ENCODE measurements at places on chromosomes 11 and 22.

DNA sequence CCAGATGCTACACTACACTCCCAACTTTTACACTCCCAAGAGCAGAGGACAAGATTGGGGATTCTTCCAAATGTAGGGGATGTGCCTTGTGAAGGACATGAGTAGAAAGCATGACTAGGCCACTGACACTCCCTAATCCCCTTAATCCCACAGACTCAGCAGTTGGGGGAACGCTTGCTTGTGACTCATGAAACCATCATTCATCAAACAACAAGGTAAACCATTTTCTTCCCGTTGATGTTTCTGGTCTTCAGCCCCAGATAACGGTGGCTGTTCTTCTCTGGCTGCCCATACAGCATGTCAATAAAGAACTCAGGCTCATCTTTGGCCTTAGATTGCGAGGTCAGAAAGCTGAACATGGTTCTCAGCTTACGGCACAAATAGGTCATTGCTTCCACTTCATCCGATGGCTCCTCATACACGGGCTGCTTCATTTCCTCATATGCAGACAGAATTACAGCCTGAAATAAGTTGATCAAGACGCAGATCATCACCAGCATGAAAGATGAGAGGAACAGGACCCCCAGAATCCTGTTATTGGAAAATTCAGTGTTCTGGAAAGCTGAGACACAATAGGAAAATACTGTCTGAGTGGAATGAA, 6.4 kb upstream of the CDPF1 start:
- DNase-seq = no peak

DNA sequence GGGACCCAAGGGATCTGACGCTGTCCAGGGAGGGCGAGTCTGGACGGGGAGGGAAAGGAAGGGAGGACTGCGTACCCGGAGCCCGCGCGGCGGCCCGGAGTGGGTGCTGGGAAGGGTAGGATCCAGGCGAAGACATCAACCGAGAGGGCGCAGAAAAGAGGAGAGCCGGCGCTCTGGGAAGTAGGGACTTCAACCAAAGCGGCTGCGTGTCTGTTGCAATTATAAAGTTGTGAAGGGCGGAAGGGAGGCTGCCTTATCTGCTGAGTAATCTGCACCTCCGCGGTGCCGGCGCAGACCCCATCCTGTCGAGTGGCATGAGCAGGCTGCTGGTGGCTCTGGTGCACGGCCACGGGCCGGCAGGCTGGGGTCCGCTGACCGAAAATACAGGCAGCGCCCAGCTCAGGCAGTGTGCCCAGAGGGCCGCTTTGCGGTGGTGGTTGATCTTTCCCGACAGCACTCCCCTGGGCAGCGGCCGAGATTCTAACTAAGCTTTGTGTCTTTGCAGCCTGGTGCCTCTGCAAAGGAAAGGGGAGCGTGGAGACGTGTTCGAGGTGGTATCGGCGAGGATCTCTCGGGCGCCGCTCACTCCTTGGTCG, 978 bp downstream of the C11orf87 start:
- DNase-seq = no peak

DNA sequence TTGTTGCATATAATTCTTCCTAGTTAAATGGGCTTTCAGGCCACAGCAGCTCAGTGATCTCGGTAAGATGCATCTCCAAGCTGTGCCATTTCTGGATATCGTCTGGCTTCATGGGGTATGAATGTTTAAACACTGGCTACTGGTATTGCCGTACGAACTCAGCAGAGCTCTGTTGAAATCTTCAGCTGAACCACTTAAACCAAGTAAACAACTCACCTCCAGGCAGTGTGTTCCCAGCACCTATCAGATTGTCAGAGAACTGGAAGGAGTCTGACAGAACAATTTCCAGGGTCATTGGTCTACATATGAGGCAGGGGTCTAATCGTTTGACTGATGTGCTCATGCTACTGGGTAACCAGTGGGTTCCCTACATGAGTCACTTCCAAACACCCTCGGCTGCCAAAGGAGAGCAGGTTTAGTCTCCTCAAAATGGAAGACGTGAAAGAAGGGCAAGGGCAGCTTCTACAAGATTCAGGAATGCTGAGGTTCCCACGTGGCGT, 93.2 kb upstream of the BMAL1 start:
- DNase-seq = no peak

GRCh38 chr11:91394073-91394726, 830.4 kb upstream of the FAT3 start:
- DNase-seq = no peak

DNA sequence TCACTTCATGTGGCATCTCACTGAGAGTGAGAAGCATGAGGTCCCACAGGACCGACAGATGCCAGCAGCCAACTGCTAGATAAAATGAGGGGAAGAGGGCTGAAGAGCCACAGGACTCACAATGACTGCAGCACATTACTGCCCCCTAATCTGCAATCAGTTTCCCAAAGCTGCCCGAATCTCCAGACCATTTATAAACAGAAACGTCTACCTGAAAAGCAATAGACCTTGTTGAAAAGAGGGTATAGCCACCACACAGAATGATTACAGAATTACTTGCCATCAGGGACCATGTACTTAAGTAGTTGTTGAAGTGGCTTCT, 12.4 kb upstream of the TEF start:
- DNase-seq = no peak

- DNase-seq = no peak
These were observed 404.6 kb downstream of the TBC1D22A start for GRCh38 chr22:47167056-47167455.

DNA sequence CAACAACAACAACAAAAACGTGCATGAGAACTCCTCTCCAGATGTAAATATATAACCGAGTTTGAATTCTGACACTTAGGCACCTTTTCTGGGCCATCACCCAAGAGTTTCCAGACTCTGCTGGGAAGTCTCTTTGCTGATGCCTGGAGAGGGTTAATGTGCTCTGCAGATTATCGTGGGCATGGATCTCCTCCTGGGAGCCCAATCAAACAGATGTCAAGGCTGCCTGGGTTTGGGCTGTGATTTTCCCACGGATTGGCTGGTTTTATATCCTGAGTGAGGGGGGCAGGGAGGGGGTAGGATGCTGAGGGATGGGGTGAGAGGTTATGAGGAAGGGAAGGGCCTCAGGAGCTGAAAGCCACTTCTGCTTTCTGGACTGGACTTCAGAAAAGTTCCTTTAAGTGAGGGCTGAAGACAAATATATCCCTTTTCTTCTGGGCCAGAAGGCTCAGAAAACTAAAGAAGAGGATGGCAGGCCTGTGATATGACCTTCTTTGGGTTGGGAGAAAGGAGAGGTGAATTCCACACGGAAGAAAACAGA, 4.2 kb downstream of the ELF5 start:
- DNase-seq = no peak

- peak; percentile 97 for DNase-seq
These were observed 781 bp upstream of the TEF start for GRCh38 chr22:41380993-41381328.

DNA sequence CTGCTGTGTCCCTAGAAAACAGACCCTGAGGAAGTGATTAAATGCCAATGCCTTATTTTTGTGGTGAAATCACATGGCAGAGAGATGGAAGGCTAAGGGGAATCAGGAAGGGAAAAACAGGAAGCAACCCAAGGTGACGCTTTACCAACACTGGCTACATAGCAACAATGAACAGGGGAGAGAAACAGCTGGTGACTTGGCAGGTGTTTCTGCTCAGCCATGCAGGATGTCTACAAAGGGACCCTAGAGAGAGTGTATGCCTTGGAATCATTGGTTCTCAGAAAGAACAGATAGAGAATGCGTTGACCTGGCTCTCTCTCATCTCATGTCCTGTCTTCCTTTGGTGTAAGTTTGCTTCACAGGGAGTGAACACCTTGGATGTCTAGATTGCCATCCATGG, 911.9 kb downstream of the OPCML start:
- no peak for DNase-seq

DNA sequence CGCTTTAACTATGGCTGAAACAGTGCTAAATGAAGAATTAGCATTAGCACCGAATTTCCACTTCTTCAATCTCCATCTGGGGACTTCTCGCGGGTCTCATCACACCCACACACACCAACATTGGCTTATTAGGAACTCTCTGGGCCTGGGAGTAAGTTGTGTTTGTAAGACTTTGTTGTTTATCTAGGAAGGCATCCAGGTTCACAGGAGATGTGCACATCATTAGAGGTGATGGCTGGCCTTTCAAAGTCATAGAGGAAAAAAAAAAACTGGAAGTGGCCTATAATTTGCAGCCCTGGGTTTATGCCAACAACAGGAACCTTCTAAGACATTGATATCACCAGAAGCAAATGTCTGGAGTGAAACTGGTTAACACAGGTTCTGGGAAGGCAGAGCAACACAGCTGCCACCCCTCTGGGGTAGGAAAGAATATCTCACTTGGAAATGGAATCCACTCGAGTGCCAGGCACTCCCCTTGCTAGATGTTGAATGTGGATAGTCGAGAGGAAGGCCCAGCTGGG, 84.5 kb downstream of the TRAF6 start:
- no peak for DNase-seq

- no peak for DNase-seq
These were observed 9.4 kb upstream of the CALCA start for GRCh38 chr11:14981507-14981906.

DNA sequence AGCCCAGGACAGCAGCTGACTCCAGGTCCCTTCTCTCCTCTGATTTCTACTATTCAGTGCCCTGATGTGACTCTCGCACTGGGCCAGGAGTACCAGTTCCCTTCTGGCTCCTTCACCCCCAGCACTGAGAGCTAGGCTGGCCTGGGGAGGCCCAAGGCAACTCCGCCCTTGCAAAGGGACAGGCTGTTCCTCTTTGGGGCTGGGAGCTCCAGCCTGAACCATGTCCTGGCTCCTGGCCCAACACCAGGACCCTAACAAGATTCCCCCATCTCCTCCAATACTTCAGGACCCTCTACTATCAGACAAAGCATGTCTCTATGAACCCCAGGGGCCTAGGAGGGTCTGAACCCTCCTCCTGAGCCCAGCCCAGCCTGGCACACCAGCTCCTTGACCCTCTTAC, 12.5 kb downstream of the CREB3L1 start:
- DNase-seq = no peak

- DNase-seq = no peak
These were observed 94.2 kb upstream of the TBCEL start for GRCh38 chr11:120929664-120930154.

DNA sequence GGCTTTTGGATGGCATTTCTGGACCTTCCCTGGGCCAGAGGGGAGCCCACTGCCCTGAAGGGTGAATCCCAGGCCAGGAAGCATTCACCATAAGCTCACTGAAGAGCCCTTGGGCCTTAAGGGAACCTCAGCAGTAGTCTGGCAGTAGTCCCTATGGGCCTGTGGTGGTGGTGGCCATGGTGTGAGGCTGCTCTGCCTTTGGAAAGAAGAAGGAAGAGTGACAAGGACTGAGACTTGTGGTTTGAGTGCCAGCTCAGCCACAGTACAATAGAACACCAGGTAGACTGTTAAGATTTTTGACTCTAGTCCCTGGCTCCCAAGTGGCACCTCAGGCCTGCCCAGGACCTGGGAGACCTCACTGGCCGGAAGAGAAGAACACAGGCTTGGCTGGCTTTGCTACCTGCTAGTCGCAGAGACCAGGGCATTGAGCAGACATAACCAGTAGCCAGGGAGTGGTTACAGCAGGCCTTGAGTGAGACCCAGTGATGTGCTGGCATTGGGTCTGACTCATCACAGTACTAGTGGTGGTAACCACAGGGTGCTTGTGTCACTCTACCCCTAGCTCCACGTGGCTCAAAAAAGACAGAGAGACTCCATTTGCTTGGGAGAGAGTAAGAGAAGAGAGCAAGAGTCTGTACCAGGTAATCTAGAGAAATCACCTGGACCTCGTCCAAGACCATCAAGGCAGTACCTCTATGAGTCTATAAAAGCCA, 259.8 kb upstream of the BLID start:
- no peak for DNase-seq

- no peak for DNase-seq
These were observed at the start of gene IFITM1 for GRCh38 chr11:313787-314553. IFITM1 (plus strand) TSS chr11:314040; CDS start chr11:314171, 131 bp downstream.

- DNase-seq = no peak
These were observed 2.1 kb downstream of the IL17RA start for GRCh38 chr22:17086788-17087497.

DNA sequence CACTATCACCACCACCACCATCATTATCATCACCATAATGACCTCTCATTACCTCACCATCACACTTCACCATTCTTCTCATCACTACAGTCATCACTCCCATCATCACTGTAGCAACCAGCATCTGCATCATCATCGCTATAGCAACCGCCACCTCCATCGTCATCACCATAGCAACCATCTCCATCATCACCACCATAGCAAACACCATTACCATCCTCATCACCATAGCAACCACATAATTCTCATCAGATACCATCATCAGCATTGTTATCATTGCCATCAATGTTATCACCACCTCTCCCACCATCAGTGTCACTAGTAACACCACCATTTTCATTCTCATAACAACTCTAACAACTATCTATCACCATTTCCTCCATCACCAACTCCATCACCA, 23.1 kb upstream of the CD82 start:
- DNase-seq = no peak

- no peak for DNase-seq
These were observed 7.0 kb downstream of the FGF3 start for GRCh38 chr11:69812256-69812655.

GRCh38 chr22:49513358-49513851, 314.3 kb downstream of the BRD1 start:
- no peak for DNase-seq

- no peak for DNase-seq
These were observed 178.7 kb downstream of the CADM1 start for GRCh38 chr11:115325523-115325922.

GRCh38 chr11:127050186-127050585, 49.6 kb upstream of the KIRREL3 start:
- DNase-seq = no peak

GRCh38 chr11:1199241-1199750, 23.6 kb upstream of the MUC5B start:
- DNase-seq = no peak

- no peak for DNase-seq
These were observed 56.9 kb downstream of the KREMEN1 start for GRCh38 chr22:29129808-29130140.

- DNase-seq = no peak
These were observed 224.1 kb downstream of the SNX19 start for GRCh38 chr11:130692220-130692619.

DNA sequence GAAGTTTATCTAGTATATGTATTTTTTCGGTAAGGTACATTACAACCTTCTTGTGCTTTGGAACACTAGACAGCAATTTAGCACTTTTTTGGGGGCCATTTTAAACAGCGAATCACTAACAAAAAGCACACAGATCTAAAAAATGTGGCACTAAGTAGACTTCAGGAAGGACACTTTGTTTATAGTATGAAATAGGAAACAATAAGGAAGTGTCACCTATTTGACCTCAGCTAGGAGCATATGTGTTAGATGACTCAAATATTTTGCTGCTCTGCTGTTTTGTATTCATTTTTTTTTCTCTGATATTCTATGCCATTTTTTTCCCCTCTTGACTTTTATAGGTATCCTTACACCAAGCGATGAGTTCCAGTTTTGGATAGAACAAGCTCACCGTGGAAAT, 5.6 kb downstream of the DYNC2H1 start:
- no peak for DNase-seq

- DNase-seq = no peak
These were observed 2.2 kb downstream of the ARSA start for GRCh38 chr22:50625568-50626313.
